D721Med (cell line): ENCODE measurements at places on chromosomes 2 and 18.

GRCh38 chr2:226772389-226773179 lies 27.0 kb downstream of the IRS1 start:
- no peak for DNase-seq

GRCh38 chr18:45596036-45596435 lies 19.2 kb upstream of the SLC14A2 start:
- DNase-seq, result no peak

DNA sequence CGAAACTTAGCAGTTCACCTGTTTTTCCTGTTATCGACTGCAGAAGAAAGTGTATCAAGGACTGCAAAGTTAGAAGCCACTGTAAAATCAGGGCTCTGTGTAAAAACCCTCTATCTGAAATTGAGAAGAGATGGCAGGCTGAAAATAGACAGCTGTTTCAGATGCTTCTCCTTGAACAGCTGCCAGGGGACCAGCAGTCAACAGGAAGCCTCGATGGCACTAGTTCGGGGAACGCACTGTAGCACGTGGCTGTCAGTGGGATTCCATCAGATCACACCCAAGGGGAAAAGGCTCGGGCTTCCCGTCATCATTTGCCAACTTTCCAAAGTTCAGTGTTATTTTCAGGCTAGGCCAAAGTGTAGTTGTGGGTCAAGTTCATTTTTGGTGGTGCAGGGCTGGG lies 316.9 kb downstream of the TXNL1 start:
- DNase-seq, result no peak

GRCh38 chr2:233953087-233953801 lies 36.1 kb downstream of the TRPM8 start:
- no peak for DNase-seq

DNA sequence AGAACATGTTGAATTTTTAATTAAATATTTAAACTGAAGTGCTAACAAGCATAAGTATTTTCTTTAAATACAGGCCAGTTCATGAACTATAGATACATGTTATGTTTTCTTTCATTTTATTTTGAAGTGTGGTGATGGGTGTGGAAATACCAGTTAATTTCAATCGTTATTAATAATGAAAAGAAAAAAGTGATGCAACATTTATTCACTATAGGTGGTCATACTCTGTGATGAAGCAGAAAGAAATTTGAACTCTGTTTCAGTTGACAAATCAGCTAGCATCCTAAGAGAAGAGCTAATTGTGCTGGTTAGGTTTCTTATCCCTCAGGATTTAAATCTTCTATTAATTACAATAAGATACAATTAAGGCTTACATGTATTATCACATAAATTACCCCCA lies 795.1 kb upstream of the DDX18 start:
- DNase-seq, result no peak

DNA sequence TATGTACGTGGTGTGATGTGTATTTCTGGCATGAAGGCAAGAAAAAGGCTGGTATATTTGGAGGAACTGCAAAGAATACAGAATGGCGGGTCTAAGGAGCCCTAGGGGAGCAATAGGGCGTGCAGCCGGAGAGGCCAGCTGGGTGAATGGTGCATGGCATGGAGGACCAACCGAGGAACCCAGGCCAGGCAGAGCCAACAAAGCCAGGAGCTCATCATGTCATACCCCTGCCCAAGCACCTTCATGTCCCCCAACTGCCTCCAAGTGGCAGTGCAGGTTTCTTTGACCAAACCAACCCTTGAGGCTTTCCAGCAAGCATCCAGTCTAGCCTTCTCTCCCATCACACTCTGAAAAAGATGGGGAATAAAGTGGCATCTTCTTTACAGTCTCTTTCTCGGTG lies 8.9 kb upstream of the KCNK3 start:
- no peak for DNase-seq
